Spleen (tissue), 13 donors: ENCODE measurements at places on chromosomes 13 and 19. TPM values are rescaled to one million over a fixed set of nuclear protein-coding genes. Genes with fewer than 3 reads are reported as not detected.

SGCG gene
- not detected for polyA plus RNA-seq

ZNF529 gene
- polyA plus RNA-seq = 7.7 TPM

DNA sequence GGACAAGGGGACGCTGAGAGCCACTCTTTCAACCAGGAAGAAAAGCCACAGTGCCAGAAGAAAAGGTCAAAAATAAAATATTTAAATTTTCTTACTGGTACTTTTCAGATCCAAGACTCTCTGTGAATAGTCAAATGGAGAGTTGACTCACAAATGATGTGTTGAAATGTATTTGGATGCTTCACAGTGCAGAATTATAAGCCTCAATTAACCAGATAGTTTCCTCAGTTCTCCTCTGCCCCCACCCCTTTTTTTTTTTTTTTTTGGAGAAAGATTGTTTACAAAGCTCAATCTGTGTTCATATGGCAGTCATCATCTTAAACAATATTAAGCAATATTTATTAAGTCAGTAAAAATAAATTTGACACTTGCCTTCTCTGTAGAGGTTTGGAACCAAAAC lies 470.8 kb downstream of the FGF9 start:
- no peak for DNase-seq

FCGBP gene
- polyA plus RNA-seq = 1.2 TPM

NXNL1 gene
- not detected for polyA plus RNA-seq

GRCh38 chr19:40149501-40149900 lies 41.7 kb upstream of the MAP3K10 start:
- DNase-seq = no peak

TMEM238 gene
- 0.32 TPM for polyA plus RNA-seq

KRTDAP gene
- not detected for polyA plus RNA-seq

- DNase-seq = no peak
Measured at GRCh38 chr13:93774506-93774905, 547.9 kb downstream of the GPC6 start.

DNA sequence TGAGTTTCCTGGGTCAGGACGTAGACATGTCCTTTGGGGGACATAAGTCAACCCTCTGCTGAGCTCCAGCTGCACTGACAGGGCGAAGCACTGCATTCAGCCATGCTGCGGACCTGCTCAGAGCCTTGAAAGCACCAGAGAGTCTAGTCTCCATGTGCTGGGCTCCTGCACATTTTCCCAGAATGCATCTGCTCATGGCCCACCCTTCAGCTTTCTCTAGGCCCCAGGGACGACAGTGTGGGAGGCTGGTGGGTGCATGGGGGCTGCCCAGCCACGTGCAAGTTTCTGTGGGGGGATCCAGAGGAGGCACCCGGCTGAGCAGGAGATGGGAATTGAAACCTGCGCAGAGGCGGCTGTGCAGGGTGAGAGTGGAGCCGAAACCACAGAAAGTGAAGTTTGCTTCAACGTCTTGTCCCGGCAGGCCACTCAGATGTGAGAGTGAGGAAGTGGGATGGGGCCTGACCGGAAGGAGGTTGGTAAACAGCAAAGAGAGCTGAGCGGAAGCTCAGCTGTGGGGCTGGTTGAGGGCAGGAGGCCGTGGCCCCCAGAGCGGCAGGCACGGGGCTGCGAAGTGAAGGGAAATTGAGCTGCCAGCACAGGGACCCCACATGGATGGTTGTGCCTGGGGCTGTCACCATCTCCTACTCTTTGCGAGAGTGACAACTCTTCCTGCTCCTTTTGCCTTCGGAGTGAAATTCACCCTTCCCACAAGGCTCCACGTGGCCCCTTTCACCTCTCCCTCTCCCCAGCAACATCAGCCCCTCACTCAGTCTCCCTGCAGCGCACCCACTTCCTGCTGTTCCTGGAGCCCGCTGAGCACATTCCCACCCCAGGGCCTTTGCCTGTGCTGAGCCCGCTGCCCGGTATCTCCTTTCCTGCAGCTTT lies 11.8 kb downstream of the PGLS start:
- DNase-seq = peak; percentile 97

- no peak for DNase-seq
Measured at GRCh38 chr19:52464798-52465470, 11.6 kb downstream of the ZNF578 start.

DNA sequence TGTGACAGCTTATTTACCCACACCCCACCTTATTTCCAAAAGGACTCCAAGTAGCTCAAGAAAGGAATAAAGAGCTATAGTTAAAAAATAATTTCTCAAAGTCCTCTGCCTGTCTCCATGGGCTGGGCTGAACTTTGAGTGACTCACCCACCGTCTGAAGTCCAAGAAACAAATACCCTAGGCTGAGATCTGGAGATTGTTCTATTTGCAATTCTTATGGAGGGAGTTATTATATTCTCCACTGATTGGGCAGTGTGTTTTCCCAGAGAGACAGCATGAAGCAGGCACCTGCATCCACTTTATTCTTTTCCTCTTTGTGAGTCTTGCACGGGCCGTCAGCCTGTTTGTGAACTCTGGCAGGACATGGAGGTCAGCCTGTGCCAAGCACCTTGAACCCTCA lies 63.2 kb downstream of the SHISA2 start:
- DNase-seq = no peak

POU2F2 gene
- 33.3 TPM for polyA plus RNA-seq

SIGLEC10 gene
- polyA plus RNA-seq = 47.3 TPM

ZNF222 gene
- polyA plus RNA-seq = 3.4 TPM

YJEFN3 gene
- 22.7 TPM for polyA plus RNA-seq

CDC34 gene
- 83.9 TPM for polyA plus RNA-seq

SIGLEC12 gene
- polyA plus RNA-seq = 2.0 TPM

DNA sequence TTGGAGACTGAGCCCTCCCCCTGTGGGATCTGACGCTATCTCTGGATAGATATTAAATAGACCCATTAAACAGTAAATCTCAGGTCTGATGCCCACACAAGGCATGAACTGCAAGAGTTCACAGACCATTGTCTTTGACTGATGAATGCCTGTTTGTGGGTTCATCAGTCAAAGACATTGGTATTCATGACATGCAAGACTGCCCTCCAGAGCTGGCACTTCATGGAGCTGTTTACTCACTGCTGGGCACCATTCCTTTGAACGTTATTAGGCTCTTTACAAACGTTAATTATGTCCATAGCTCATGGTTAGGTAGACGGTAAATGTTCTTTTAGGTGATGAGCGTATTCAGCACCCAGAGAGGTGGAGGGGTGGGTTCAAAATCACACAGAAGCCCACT lies 111.8 kb upstream of the PABPC3 start:
- no peak for DNase-seq

- DNase-seq = no peak
Measured at GRCh38 chr13:48556817-48557216, 23.9 kb upstream of the RCBTB2 start.

DNA sequence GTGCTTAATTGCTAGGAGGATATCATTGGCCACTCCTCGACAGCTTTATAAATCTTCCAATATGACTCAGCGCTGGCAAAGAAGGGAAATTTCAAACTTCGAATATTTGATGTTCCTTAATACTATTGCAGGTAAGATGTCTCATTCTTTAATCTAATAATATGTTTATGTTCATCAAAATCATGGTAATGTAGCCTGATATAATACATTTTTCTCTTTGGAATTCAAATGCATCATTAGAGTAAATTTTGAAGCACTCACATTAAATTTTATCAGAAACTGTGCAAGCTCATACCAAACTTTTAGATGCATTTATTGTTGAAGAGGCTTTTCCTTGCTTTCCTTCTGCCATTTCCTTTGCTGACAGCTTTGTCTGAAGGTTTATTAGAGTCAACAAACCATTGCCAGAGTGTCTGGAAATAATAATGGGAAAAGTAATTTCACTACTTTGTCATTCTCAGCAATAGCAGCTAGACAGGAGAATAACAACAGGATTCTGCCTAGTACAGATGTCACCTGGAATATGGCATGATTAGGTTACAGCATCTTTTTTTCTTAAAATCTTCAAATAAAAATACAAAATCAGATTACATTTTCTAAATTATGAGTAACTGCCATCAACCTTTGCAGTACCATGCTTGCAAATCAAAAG lies 78.6 kb upstream of the MAB21L1 start:
- DNase-seq = no peak

GRCh38 chr13:114131583-114132418 lies 622 bp downstream of the RASA3 start:
- peak; percentile 87 for DNase-seq

TMPRSS9 gene
- polyA plus RNA-seq = 0.70 TPM

HSH2D gene
- polyA plus RNA-seq = 119 TPM

DNA sequence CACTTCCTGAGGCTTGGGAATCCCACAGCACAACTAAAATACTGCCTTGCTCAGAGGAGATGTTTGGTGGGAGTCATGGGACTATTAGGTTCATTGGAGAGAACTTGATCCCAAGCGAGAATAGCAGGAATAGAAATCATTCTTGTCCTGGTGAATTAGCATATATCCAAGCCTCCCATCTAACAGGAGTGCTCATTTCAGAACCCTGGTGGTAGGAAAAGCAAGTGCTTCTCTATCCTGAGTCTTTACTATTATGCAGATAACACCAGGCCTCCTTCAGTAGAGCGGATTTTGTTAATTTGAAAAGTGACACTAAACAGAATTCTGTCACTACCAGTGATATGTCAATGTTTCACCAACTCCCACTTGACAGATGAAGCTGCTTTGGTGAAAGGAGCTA lies 199.5 kb downstream of the ATP8A2 start:
- no peak for DNase-seq

GRCh38 chr19:58395979-58396627 lies 647 bp downstream of the RNF225 start:
- DNase-seq = no peak

- no peak for DNase-seq
Measured at GRCh38 chr13:99392470-99393135, 85.4 kb upstream of the GPR183 start.

DNA sequence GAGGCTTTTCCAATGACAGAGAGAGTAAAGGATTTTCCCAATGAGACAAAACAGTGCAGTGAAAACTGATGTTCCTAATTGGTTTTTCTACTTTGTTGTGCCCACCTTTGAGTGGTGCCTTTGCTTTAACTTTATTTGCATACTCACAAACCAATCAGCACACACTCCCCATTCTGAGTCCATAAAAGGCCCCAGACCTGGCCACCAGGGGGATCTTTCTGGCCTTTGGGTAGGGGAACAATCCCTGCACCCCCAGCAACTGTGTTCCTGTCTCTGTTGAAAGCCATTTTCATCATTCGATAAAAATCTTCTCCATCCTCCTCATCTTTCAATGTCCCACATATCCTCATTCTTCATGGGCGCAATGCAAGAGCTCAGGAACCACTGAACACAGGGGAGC lies 252.8 kb downstream of the B3GLCT start:
- DNase-seq = no peak

GRCh38 chr13:59494151-59494550 lies 669.6 kb downstream of the DIAPH3 start:
- DNase-seq = no peak

DNA sequence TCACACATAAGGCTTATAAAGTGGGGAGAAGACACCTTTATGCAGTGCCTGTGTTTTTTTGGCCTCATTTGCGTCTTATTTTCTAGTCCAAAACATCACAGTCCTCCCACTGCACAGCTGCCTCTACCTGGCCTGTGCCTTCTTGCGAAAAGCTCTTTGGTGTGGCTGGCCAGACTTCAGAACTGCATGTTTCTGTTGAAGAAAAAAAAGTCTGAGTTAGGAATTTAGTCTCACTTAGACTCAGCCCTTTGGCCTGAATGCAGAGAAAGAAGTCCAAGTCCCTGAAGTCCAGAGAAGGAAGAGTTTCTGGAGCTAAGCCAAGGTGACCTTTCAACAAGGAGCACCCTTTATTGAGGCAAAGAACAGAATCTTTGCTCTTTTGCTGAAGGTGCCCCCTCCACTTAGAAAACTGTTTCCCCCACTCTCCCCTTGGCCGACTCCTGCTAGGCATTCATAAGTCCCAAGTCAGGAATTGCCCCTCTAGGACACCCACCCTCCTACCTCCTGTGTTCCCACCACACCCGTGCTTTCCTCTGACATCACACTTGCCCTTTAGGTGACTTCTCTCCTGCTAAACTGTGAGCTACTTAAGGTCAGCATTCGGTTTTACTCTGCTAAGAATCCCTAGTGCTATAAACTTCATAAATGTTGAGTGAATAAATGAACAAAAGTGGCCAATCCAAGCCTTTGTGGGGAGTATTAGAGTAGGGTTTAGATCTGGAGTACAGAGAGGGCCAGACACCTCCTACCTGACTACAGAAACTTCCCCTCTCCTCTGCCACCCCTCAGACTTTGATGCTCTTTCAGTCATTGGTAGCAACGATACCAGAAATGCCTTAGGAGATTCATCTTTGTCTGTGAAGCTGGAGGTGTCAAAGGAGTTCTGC lies 226.8 kb downstream of the LACC1 start:
- no peak for DNase-seq

ZNF584 gene
- 3.4 TPM for polyA plus RNA-seq

DNA sequence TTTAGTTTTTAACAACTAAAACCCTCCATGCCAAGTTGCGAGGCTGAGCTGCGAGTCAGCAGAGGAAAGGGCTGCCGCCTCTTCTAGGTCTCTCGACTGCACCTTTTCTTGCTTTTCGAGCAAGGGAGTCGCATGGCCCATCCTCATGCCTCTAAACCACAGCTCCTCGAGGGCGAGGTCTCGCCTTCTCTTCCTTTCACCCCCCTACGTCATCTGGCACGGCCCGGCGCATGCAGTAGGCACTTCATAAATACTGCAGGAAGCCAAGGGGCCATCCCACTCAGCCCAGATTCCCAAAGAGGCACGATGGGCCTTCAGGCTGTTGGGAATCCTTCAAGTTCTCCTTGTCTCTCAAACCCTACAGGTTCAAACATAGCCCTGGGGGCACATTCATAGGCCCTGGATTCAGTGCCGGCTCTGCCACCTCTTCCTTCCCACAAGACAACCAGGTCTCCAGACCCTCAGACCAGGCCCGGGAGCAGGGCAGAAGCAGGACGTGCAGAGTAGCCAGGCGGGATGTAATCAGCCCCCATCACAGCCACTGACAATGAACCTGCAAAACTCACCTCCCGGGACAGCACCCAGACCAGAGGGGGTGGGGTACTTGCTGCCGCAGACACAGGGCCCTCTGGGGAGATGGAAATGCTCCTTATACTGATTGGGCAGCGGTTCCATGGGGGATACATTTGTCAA lies 41.7 kb downstream of the GGACT start:
- no peak for DNase-seq

DNA sequence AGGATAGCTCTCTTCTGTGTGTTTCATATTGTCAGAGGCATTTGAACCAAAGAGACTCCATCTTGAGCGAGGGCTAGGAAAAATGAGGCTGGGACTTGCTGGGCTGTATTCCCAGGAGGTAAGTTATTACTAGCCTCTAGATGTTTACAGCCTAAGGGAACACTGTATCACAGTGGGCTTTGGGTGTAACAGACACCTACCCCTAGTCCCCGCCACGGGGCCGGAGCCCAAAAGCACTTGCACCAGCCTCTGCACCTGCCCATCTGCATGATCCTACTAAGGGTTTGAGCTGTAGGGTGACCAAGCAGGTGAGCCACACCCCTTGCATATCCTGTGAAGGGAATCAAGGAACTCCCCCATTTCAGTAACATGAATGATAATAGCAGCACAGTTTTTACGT lies 1972.2 kb downstream of the OLFM4 start:
- no peak for DNase-seq

GRCh38 chr13:82879921-82880320 lies 1002.4 kb downstream of the SLITRK1 start:
- no peak for DNase-seq

ARHGEF18 gene
- polyA plus RNA-seq = 56.9 TPM

GRCh38 chr19:48991873-48992580 lies 1.1 kb downstream of the GYS1 start:
- DNase-seq = peak; percentile 81

ZNF888 gene
- polyA plus RNA-seq = 2.2 TPM

- DNase-seq = no peak
Measured at GRCh38 chr19:54660964-54661363, 1.8 kb upstream of the LILRB4 start.

- no peak for DNase-seq
Measured at GRCh38 chr19:18648973-18649315, 12.1 kb downstream of the KLHL26 start.
